ENCODE measurements at places on chromosomes 16 and 17.

DNA sequence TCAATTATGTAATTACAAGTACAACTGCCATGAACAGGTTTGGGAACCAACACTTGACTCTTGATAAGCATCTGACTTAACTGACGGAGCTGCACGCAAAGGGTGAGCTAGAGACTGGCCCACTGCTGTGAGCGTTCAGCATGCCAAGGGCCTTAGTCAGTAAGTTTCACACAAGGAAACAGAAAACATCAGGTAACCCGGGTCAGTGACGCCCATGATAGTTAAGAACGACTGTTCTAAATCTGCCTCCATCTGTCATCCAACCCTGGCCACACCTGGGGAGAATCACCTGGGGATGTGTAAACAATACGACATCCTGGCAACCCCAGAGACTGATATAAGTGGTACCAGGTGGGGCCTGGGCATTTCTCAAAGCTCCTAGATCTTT is 12.3 kb downstream of the SMIM5 start:
- no peak for DNase-seq

DNA sequence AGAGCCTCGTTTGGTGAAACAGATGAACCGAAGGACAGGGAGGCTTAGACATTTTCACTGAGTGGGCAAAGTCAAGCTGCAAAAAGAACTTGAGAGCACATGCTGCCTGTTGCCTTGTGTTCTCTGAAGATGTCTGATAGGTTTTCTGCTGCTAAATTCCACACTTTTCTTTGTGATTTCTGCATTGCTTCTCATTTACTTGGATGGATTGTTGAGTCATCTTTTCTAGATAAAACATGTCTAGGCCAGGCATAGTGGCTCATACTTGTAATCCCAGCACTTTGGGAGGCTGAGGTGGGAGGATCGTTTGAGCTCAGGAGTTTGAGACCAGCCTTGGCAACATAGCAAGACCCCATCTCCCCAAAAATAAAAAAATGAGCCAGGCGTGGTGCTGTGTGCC is 80.4 kb upstream of the CLEC18A start:
- DNase-seq, result no peak

GRCh38 chr17:41434415-41434814 is 6.4 kb downstream of the KRT38 start:
- no peak for DNase-seq

GRCh38 chr16:27377666-27378485 is 24.1 kb upstream of the IL21R start:
- no peak for DNase-seq

GRCh38 chr16:76277460-76278030 is 344 bp downstream of the CNTNAP4 start:
- DNase-seq, result no peak

DNA sequence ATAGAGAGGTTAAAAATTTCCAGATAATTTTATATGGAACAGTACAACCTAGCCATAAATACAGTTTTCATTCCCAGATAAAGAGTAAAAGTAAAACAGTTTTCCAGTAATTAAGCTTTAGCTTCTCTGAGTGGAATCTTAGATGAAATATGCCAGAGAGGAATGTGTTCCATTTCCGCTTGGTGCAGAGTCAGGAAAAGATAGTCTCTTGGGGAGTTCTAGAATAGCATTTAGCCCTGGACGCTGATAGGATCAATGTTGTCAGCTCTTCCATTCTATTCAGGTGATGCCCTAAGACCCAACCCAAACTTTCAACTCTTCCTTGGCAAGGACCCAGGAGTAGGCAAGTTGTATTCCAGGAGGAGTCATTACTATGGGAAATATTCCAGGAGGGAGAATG is 30.9 kb upstream of the ABCA3 start:
- DNase-seq, result no peak
